Activated naive CD4-positive, alpha-beta T cell (primary cell): ENCODE measurements at places on chromosomes 2 and 18.
A peak's percentile ranks its signal among the peaks of the same experiment; 100 is the strongest.

DNA sequence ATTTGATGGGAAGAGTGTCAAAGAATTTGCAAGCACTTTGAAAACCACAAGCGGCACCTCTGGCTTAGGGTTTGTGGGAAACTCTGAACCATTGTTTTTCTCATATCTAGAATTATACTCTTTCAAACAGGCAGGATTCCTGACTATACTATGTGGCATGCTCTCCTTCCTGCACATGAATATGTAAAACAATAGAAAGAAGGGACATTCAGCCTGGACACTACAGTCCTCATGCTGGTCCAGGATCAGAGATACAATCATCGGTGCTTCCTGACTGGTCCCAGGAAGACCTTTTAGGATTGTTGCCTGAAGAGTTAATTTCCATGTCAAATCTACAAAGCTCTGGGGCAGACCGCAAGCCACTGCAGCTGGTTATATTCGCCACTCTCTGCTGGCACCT lies 55.7 kb upstream of the RASGRP3 start:
- no peak for DNase-seq

GRCh38 chr2:147836099-147836498 lies 8.7 kb upstream of the ACVR2A start:
- DNase-seq, result no peak

- DNase-seq, result no peak
Measured at GRCh38 chr2:24970483-24971285, 1.1 kb downstream of the DNAJC27 start.

DNA sequence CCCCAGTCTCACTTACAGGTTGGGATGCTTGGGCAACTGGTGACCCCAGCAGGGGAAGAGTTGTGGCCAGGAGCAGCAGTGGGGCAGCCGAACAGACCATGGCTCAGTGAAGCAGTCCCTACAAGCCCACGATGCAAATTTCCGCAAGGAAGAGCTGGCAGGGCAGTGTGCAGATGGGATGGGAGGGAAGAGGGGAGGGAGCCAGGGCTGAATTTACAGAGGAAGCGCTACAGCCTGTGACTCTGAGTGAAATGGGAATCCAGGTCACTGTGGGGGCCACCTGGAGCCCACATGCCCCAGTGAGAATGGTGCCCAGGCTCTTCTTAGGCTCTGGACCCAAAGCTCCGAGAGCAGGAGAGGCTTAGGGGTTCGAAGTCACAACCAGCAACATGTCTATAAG lies 27.0 kb upstream of the SELENOI start:
- no peak for DNase-seq

DNA sequence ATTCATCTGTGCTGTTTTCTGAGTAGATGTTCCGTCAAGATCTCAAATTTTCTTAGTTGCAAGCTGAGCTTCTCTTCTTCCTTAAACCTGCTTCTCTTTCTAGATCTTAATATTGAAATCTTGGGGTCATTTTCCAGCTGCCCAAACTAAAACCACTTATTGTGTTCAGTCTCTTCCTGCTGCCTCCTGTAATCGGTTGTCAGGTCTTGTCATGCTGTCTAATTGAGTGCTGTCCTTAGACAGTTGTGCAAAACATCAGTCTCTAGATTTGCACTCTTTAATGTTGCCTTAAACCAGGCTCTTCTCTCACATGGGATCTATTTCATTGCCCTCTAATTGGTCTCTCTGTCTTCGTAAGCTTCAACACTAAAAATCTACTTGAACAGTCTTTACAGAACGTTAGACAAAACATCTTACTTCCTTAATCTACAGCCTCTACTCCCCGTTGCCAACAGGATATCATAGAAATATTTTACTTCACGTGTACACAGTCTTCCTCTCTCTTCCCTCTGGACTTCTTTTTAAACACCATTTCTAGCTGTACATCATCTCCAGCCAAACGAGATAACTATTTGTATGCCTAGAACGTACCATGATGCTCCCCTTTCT lies 34.9 kb downstream of the GPD2 start:
- no peak for DNase-seq

- no peak for DNase-seq
Measured at GRCh38 chr2:214469728-214470127, 58.9 kb downstream of the VWC2L start.

DNA sequence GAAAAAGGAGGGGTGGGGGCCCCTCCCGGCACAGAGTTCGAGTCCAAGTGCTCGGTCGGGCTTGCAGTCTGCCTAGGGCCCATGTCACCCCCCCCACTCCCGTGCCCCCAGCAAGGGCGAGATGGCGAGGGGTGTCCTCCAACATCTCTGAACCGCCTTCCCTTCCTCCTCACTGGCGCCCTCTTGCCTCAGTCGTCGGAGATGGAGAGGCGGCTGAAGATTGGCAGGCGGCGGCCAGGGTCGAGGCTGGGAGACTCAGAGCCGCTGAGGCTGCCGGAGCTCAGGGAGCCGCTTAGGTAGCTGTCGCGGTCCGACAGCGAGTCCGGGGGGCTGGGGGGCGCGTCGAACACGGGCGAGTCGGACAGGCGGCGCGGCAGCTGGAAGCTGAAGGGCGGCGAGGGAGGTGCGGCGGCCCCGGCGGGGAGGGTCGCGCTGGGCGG lies 2.3 kb downstream of the ZFP36L2 start:
- peak; percentile 38 for DNase-seq

GRCh38 chr2:139099721-139100120 lies 319.5 kb upstream of the NXPH2 start:
- DNase-seq, result no peak

- DNase-seq, result no peak
Measured at GRCh38 chr2:38485734-38486133, 108.7 kb upstream of the ATL2 start.

- DNase-seq, result no peak
Measured at GRCh38 chr18:5150894-5151293, 46.2 kb downstream of the AKAIN1 start.

GRCh38 chr2:3176071-3176868 lies 201.3 kb downstream of the EIPR1 start:
- no peak for DNase-seq

- DNase-seq, result no peak
Measured at GRCh38 chr2:99656994-99657393, 167.2 kb upstream of the REV1 start.

GRCh38 chr2:24485197-24485596 lies 5.9 kb upstream of the NCOA1 start:
- DNase-seq, result no peak
